Suppressor macrophage treated with lipopolysaccharide for 4 hours (primary cell): ENCODE measurements at places on chromosomes 4 and X.

DNA sequence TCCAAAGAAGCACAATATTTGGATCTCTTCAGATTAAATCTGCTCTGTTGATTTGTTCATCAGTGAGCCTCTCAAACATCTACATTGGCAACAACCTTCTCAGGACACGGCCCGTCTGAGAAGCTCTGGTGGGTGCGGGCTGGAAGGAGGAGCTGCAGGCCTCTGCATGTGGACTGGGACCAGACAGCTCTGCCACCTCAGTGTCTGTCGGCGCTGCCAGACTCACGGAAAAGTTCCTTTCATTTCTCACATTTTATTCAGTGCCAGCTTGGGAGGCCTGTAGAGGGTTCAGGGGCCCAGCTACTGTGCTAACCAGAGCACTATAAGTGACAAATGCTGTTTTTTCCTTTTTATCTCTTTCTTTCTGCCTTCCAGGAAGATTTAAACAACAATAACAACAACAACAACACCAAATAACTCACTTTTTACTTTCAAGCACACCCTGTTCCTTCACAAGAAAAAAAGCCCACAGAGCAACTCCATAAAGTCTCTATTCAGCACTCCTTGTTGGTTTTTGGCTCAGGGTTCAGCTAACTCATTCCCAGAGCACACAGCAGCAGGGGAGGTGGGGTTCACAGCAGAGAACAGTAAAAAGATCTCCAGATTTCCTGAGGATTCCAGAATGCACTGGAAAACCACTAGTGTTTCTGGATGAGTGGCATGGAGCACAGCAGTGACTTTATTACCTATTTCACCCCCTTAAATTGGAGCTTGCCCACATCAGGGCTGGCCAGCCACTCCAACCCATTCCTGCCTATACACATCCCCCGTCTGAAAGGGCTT lies 23.2 kb upstream of the HOPX start:
- no peak for DNase-seq

DNA sequence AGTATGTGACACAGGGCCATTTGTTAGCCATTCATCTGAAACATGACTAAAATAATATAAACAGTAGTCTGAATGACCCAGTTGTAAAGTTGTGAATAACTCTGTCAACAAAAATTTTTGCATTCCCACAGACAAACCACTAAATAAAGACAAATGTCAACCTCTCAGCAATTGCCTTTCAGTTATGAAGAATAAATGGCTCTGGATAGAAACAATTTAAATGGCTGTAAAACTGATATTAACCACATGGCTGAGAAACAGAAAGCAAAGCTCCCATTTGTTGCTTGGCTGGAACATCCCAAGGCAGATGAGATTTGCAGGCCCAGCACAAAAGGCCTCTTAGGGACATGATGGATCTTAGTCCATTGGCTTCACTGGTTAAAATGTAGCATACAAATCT lies 296.3 kb downstream of the GALNTL6 start:
- DNase-seq, result no peak

DNA sequence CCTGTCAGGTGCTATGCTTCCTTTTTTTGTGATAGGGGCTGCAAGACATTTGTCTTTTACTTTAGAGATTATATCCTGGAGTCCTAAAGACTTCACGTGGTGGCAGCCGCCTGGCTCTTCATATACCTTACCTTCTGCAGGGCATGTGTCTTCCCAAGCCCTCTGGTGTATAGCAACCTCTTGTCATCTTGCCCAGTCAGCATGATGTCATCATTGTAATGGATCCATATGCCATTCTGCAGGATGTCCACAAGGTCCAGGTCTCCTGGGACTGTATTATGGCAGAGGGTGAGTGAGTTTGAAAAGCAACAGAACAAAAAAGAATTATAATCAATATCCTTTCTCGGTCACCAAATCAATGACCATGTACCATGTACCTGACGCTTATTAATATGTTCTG lies 82.2 kb upstream of the SCOC start:
- no peak for DNase-seq

- DNase-seq, result no peak
Measured at GRCh38 chr4:34851411-34851810, 1392.9 kb downstream of the ARAP2 start.

DNA sequence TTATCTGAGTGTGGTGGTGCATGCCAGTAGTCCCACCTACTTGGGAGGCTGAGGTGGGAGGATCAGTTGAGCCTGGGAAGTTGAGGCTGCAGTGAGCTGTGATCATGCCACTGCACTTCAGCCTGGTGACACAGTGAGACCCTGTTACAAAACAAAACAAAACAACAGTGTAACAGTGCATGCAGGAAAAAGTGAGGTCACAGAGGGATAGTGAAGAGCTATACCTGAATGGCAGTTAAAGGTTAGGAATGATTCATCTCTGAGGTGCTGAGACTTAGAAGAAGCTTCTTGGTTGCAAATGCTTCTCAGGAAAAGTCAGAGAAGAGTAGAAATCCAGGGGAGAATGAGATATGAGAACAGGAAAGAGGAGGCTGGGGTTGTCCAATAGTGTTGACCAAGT lies 178.7 kb downstream of the FRAS1 start:
- DNase-seq, result no peak

DNA sequence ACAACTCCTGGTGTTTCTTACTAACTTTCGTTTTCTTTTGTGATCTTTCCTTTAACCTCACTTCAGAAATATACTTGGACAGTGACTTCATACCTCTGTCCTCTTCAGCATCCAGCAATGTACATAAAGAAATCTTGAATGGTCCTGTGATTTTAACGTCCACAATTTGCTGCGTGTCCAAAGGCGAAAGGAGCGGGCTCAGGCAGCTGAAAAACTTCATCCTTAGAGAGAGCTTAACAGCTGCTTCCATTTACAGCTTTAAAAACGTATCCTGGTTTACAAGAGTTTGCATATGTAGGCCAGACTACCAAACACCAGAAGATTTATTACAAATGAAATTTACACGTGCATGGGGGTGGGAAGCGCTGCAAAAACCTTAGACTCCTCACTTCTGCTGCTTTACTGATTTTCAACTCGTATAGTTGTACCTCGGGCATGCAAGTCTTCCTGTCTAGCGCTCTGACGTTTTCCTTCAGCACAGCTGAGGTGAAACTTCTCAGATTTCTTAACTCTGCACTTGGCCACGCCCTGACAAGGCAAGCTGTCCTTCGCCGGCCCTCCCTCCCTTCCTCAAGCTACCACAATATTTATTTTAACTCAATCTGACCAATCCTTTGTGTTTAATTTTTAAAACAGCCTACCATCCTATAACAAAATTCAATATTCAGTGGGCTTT lies 406.4 kb downstream of the FAM47A start:
- no peak for DNase-seq
